H4 (cell line): ENCODE measurements at places on chromosomes 6 and 20. TPM values are rescaled to one million over a fixed set of nuclear protein-coding genes. Genes with fewer than 3 reads are reported as not detected.

The CCN5 gene
- total RNA-seq: 0.77 and 4.2 TPM in 2 replicates

The ZC2HC1B gene
- not detected in 2 replicates for total RNA-seq

The REM1 gene
- total RNA-seq: not detected in 2 replicates

- DNase-seq: no peak
Measured at GRCh38 chr6:117174835-117175360, 90.5 kb upstream of the VGLL2 start.

The SLC22A16 gene
- total RNA-seq: not detected in 2 replicates

The SOX18 gene
- 0.19 TPM in 1 of 2 replicates, not detected in the other for total RNA-seq

DNA sequence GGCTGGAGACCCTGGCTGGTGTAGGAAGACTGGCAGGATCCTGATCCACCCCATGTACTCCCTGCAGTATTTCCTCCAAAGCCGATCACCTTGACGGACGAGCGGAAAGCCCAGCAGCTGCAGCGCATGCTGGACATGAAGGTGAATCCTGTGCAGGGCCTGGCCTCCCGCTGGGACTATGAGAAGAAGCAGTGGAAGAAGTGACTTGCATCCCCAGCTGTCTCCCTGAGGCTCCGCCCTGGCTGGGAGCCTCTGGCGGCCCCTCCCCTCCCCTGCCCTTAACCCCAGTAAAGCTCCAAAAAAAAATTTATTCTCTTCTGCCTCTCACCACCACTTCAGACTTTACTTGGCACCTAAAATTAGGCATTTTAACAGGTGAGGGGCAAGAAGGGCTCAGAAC lies 7.0 kb downstream of the COX4I2 start:
- DNase-seq: no peak

DNA sequence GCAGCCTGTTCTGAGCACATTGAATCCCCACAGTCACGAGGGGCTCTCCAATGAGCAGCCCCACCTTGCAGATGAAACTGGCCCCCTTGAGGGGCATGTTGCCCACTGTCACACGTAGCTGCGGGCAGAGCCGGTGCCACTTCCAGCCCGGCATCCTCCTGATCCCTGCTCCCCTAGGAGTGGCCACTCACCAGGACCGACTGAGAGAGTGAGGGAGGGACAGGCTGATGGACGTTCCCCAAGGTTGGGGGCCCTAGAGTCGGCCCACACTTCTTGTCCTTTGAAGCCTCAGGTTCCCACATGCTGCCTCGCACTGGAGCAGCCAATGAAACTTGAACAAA lies 10.5 kb downstream of the ENTPD6 start:
- DNase-seq: no peak

DNA sequence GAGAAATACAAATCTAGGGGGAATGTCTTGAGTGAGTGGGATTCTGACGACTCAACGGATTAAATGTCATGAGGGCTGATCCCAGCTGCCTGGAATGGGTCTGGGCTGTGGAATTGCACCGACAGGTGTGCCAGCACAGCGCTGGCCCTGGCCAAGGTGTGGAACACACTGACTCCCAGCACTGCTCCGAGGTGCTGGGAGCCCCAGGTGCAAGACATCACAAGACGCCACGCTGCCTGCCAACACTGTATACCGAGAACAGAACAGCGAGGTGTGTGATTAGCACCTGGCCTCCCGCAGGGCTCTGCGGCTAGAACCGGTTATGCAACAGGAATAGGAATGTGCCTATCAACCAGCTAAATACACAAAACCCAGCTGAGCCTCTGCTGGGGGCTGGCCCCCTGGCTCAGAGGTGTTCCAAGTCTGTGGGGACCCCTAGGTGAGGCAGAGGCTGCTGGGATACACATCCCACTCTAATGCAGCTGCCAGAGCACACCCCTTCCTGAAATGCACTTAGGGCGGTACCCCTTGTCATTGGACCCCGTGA lies 24.8 kb upstream of the APMAP start:
- DNase-seq: no peak

- DNase-seq: no peak
Measured at GRCh38 chr20:19070026-19070425, 142.4 kb upstream of the SLC24A3 start.

The IRF4 gene
- total RNA-seq: not detected in 2 replicates

DNA sequence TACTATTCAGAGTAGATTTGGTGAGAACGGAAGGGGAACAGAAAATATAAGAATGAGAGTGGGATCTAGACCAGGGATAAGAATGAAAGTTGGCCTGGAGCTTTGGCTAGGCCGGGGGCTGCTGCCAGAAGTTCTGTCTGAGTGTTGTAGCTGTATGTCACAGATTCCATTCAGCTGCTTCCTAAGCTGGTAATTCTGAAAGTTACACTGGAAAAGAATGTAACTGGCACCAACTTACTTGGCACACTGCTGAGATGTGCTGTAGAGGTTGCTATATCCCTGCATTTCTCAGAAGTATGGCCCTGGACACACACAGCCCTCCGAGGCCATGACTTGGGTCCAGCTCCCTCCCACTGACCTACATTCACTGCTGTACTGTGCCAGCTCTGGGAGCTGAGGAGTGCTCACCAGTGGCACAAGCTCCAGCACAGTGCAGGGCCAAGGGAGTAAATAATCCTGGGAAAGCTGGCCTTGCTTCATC lies 25.8 kb upstream of the TMEM217 start:
- no peak for DNase-seq

DNA sequence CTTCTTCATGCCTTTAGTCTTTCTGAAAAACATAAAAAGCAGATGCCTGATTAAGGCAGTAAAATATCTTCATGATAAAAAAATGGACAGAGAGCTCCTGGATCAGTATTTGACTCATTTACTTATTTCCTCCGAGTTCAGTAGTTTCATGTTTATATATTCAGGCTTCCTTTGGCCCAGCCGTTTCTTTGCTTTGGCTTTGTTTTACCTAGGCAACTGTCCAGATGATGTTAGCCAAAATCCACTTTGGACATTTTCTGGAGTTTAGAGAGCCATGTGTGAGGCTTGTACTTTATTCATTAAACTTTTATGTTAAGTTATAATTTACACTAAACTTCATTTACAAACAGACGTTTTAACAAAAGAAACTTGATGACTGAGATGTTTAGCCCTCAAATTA lies 307.1 kb upstream of the RSPO3 start:
- no peak for DNase-seq

DNA sequence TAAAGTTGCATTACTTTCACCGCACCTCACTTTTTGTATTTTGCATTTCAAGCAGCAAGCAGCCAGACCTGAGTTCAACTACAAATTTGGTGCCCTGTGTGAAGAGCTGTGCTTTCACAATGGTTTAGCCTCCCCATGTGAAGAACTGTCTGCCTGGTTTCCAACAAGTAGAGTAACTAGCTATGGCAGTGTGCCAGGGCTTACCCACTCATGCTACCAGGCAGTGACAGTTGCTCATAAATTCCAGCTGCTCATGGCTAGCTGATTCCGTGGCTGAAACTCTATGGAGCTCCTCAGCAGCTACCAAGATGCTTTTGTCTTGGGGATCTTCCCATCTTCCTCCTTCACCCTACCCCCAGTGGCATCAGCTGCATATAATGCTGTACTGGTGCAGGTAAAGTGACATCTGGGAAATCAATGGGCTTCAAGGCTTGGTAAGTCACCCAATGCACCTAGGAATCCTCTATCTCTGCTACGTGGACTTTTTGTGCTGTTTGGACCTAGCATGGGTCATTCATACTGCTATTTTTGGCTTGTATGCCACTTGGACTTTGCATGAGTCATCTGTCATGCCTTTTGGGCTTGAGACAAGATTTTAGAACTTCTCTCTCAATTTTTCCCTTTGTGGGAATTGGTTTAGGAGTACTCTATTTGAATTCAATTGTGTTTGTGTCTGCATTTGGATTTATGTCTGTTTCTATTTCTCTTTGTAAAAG lies 176.5 kb upstream of the GJE1 start:
- no peak for DNase-seq

DNA sequence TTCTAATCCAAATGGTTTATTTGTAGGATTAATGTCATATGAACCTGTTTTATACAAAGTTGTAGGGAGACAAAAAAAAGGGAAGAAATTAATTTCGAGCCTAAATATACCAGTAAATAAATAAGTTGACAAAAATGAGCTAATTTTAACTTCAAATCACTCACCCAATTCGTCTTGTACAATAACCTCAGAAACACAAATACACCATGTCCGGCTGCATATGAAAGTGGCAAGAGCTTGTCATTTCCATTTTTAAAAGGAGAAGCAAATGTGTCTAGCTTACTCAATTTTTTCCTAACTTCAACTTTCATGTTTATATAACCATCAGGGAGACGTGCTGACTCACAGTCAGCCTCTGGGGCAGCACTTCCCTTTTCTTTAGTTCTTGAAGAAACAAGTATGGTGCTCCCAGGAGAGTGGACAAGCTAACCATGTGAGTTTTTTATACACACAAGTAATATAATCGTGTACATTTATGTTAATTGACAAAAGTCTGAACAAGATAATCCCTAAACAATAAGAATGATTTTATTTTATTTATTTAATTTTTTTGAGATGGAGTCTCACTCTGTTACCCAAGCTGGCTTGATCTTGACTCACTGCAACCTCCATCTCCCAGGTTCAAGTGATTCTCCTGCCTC lies 55.5 kb upstream of the SGK1 start:
- DNase-seq: peak; percentile 59

The ECT2L gene
- not detected in 2 replicates for total RNA-seq

GRCh38 chr6:157170535-157170934 lies 152.8 kb downstream of the TMEM242 start:
- no peak for DNase-seq

- DNase-seq: no peak
Measured at GRCh38 chr6:111445861-111446267, 37.2 kb downstream of the REV3L start.

DNA sequence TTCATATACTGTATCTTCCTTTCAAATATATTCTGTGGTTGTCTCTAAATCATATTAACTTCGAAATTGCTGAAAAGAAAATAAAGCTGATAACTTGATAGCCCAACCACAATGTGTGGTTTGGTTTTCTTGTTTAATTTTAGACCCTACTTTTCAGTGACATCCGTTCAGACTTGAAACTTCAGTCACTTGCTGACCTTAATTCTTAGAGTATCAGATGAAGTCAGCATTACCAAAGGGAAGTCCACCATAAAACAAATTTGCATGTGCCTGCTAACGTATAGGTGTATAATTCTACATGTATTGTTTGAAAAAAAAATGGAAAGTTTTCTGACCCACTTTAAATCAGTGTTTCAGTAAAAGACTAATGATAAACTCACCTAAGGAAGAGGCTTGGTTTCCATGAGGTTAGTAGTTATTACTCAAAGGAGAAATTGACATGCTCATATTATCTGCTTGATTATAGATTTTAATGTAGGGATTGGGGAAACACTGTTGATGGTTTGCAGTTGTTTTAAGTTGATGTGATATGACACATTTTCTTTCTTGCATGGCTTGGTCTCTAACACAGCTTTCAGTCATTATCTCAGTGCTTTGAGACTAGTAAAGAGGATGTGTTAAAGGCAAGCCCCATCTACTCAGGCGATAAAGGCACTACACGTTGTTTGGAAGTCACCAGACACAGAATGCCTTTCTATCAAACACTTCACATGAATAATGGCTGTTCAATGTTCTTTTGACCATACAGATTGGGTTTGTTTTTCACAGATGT lies 5.2 kb upstream of the IL17A start:
- no peak for DNase-seq

DNA sequence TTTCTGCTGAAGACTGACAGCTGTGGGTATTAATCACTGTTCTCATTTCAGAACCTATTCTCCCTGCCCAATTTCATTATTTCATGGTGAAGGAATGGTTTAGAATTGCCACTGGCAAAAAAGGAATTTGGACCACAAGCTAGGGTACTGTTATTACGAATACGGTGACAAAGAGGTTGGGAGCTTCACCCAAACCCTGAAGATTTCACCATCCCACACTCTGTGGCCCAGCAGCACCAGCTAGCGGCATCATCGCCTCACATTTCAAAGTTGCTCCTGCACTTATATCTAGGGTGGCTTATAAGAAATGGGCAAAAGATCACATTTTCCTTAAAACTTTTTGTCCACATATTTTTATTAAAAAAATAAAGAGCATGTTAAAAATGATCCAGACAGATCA lies 236.1 kb downstream of the SYNDIG1 start:
- no peak for DNase-seq

DNA sequence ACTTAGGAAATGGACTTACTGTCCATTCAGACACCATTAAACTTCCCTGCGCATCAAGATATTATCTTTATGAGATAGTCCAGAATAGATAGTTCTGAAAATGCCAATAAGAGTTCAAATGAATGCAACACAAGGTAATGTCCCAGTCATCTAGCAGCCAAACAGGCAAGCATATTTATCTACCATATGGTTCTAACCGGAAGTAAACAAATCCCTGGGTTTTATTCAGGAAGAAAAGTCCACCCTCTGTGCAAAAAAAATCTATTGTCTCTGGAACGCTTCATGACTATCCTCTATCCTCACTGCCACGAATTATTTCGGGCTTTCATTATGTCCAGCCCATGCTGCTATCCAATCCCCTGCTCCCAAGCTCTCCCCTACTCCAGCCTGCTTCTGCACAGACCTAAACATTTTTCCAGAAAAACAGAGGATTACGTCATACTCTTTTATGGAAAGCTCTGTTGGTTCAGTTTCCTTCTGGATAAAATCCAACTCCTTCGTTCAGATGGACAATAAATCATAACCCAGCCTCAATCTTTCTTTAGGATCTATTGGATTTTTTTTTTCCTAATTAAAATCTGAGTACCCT lies 11.4 kb downstream of the PPIL6 start:
- DNase-seq: peak; percentile 30

GRCh38 chr6:14359438-14359837 lies 241.9 kb downstream of the CD83 start:
- DNase-seq: no peak

GRCh38 chr6:14799928-14800327 lies 445.9 kb upstream of the JARID2 start:
- DNase-seq: peak; percentile 82

The FOXS1 gene
- total RNA-seq: 0.08 TPM in 1 of 2 replicates, not detected in the other

GRCh38 chr20:16378122-16378521 lies 195.1 kb downstream of the KIF16B start:
- no peak for DNase-seq

DNA sequence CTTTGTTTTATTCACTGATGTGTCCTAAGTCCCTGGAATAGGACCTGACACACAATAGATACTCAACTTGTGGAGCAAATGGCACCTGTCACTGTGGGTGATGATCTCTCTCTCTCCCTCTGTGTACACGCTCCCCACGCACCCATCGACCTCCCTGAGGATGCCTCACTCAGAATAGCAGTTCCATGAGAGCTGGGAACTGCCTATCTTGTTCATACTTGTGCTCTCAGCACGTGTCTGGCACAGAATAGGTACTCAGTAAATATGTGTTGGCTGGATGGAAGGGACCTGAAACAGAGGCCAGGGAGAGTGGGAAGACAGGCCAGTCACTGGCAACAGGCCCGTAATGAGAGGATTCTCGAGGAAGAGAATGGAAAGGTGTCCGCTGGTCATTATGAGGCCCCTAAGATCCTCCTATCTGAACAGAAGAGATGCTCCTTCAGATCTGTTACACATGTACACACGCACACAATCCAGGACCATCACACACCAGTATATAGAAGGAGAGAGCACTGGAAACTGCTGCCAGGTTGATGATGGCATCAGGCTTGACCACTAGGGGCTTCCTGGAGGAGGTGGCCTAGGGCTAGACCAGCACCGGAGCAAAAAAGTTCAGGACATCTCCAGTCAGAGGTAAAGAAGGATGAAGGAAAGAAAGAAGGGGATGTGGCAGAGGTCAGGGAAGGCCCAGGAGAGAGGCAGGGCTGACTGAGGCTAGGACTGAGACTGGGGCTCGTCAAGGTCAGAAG lies 30.9 kb downstream of the VEGFA start:
- no peak for DNase-seq
